Pulmonary artery endothelial cell (primary cell): ENCODE measurements at places on chromosomes 3 and 15. TPM values are rescaled to one million over a fixed set of nuclear protein-coding genes. Genes with fewer than 3 reads are reported as not detected.

AHSG gene
- not detected in 2 replicates for total RNA-seq

AMIGO3 gene
- not detected in 2 replicates for total RNA-seq

SELENOS gene
- 49.5 and 67.9 TPM in 2 replicates for total RNA-seq

FHIT gene
- total RNA-seq, result 1.1 and 1.3 TPM in 2 replicates

CNTN4 gene
- not detected in 2 replicates for total RNA-seq

ARGFX gene
- total RNA-seq, result not detected in 2 replicates

REC114 gene
- not detected in 2 replicates for total RNA-seq

ADAMTS9 gene
- 42.4 and 58.3 TPM in 2 replicates for total RNA-seq

CPEB1 gene
- total RNA-seq, result 0.07 TPM in 1 of 2 replicates, not detected in the other

CCDC13 gene
- total RNA-seq, result 0.07 and 0.33 TPM in 2 replicates

CCDC54 gene
- not detected in 2 replicates for total RNA-seq

ROBO2 gene
- total RNA-seq, result 0.42 and 2.9 TPM in 2 replicates

DUOX1 gene
- total RNA-seq, result not detected in 2 replicates

LRRN1 gene
- not detected in 2 replicates for total RNA-seq

CLRN1 gene
- total RNA-seq, result not detected in 2 replicates

CELSR3 gene
- 0.18 and 0.20 TPM in 2 replicates for total RNA-seq

XCR1 gene
- total RNA-seq, result not detected in 2 replicates

MAGEL2 gene
- under 0.01 TPM in 1 of 2 replicates, not detected in the other for total RNA-seq

DNAH12 gene
- total RNA-seq, result 0.04 and 0.07 TPM in 2 replicates

HCLS1 gene
- 48.7 and 66.3 TPM in 2 replicates for total RNA-seq

STOML1 gene
- total RNA-seq, result 9.1 and 14.8 TPM in 2 replicates

SCAANT1 gene
- not detected in 2 replicates for total RNA-seq

PHLDB2 gene
- total RNA-seq, result 66.9 and 87.3 TPM in 2 replicates

PSMA4 gene
- total RNA-seq, result 283 and 364 TPM in 2 replicates

GPR87 gene
- 0.07 TPM in 1 of 2 replicates, not detected in the other for total RNA-seq

AP3S2 gene
- total RNA-seq, result 19.5 and 35.1 TPM in 2 replicates

LINGO1 gene
- total RNA-seq, result 0.04 TPM in 1 of 2 replicates, not detected in the other

VGLL3 gene
- total RNA-seq, result 0.13 and 5.0 TPM in 2 replicates

KBTBD8 gene
- total RNA-seq, result 2.7 and 5.9 TPM in 2 replicates

SI gene
- total RNA-seq, result not detected in 2 replicates

SNTN gene
- not detected in 2 replicates for total RNA-seq

RBP2 gene
- total RNA-seq, result not detected in 2 replicates

FBXL2 gene
- total RNA-seq, result 14.5 and 15.2 TPM in 2 replicates

TNNC1 gene
- 0.18 TPM in 1 of 2 replicates, not detected in the other for total RNA-seq

MNS1 gene
- total RNA-seq, result 0.92 and 1.5 TPM in 2 replicates

GPR62 gene
- 0.07 TPM in 2 replicates for total RNA-seq

CPLX3 gene
- not detected in 2 replicates for total RNA-seq

C2CD4A gene
- total RNA-seq, result 0.74 and 3.2 TPM in 2 replicates
